Smooth muscle cell of the umbilical artery (primary cell): ENCODE measurements at places on chromosomes 5 and 9. TPM values are rescaled to one million over a fixed set of nuclear protein-coding genes. Genes with fewer than 3 reads are reported as not detected.

The IRX1 gene
- total RNA-seq, result not detected in 2 replicates

The FRMD3 gene
- 0.32 and 0.89 TPM in 2 replicates for total RNA-seq

The TYRP1 gene
- total RNA-seq, result 0.46 and 12.8 TPM in 2 replicates

The SPATA31D4 gene
- total RNA-seq, result not detected in 2 replicates

The EDIL3 gene
- 182 and 237 TPM in 2 replicates for total RNA-seq

The SLC9A3 gene
- total RNA-seq, result 0.30 and 0.65 TPM in 2 replicates

The GARNL3 gene
- 0.30 and 3.5 TPM in 2 replicates for total RNA-seq

The RLN1 gene
- total RNA-seq, result not detected in 2 replicates

The TTF1 gene
- total RNA-seq, result 7.4 and 11.0 TPM in 2 replicates

The GARIN3 gene
- not detected in 2 replicates for total RNA-seq

The SLC4A9 gene
- not detected in 2 replicates for total RNA-seq

The HTR4 gene
- total RNA-seq, result not detected in 2 replicates

The PCDHB7 gene
- 0.18 and 0.89 TPM in 2 replicates for total RNA-seq

The FLT4 gene
- total RNA-seq, result 0.30 and 0.46 TPM in 2 replicates

The SPOCK1 gene
- total RNA-seq, result 587 and 651 TPM in 2 replicates

The WDR70 gene
- 34.1 and 46.7 TPM in 2 replicates for total RNA-seq

The NPDC1 gene
- total RNA-seq, result 27.3 and 49.4 TPM in 2 replicates

The SPINK4 gene
- not detected in 2 replicates for total RNA-seq

The SH3TC2 gene
- 1.2 TPM in 2 replicates for total RNA-seq

The TNFSF8 gene
- total RNA-seq, result not detected in 2 replicates

The DMAC1 gene
- total RNA-seq, result 6.3 and 8.9 TPM in 2 replicates

The HTR1A gene
- total RNA-seq, result not detected in 2 replicates

The TRIP13 gene
- total RNA-seq, result 4.2 and 21.2 TPM in 2 replicates

The PCDHGA9 gene
- total RNA-seq, result 3.6 and 4.5 TPM in 2 replicates

The LEAP2 gene
- total RNA-seq, result 0.18 and 0.30 TPM in 2 replicates

The NTRK2 gene
- total RNA-seq, result under 0.01 TPM in 2 replicates

The NIPAL4 gene
- total RNA-seq, result 0.14 TPM in 1 of 2 replicates, not detected in the other

The CMYA5 gene
- under 0.01 and 0.28 TPM in 2 replicates for total RNA-seq

The PRR7 gene
- 6.2 and 9.5 TPM in 2 replicates for total RNA-seq

The PLGRKT gene
- 11.0 and 12.6 TPM in 2 replicates for total RNA-seq

The C9 gene
- total RNA-seq, result 0.46 TPM in 1 of 2 replicates, not detected in the other

The HAVCR1 gene
- total RNA-seq, result not detected in 2 replicates

The TMEM203 gene
- total RNA-seq, result 32.1 and 32.8 TPM in 2 replicates

The NR2F1-AS1 gene
- 15.4 and 17.1 TPM in 2 replicates for total RNA-seq

The BTNL9 gene
- not detected in 2 replicates for total RNA-seq

The LHX6 gene
- total RNA-seq, result not detected in 2 replicates

The C9orf57 gene
- total RNA-seq, result not detected in 2 replicates

The ADAMTS13 gene
- 1.8 and 2.8 TPM in 2 replicates for total RNA-seq

The ZNF622 gene
- 47.1 and 60.9 TPM in 2 replicates for total RNA-seq

The MTX3 gene
- 15.5 and 19.3 TPM in 2 replicates for total RNA-seq

The ZNF366 gene
- total RNA-seq, result 0.05 TPM in 1 of 2 replicates, not detected in the other

The CAVIN4 gene
- total RNA-seq, result 2.4 and 3.6 TPM in 2 replicates

The FRMPD1 gene
- under 0.01 and 0.05 TPM in 2 replicates for total RNA-seq
